ENCODE measurements at places on chromosomes 11 and 22.

GRCh38 chr11:8776209-8776608 lies 93.6 kb downstream of the RPL27A start:
- DNase-seq, result no peak

- DNase-seq, result no peak
Observed at GRCh38 chr22:26318975-26319374, 110.1 kb upstream of the ASPHD2 start.

DNA sequence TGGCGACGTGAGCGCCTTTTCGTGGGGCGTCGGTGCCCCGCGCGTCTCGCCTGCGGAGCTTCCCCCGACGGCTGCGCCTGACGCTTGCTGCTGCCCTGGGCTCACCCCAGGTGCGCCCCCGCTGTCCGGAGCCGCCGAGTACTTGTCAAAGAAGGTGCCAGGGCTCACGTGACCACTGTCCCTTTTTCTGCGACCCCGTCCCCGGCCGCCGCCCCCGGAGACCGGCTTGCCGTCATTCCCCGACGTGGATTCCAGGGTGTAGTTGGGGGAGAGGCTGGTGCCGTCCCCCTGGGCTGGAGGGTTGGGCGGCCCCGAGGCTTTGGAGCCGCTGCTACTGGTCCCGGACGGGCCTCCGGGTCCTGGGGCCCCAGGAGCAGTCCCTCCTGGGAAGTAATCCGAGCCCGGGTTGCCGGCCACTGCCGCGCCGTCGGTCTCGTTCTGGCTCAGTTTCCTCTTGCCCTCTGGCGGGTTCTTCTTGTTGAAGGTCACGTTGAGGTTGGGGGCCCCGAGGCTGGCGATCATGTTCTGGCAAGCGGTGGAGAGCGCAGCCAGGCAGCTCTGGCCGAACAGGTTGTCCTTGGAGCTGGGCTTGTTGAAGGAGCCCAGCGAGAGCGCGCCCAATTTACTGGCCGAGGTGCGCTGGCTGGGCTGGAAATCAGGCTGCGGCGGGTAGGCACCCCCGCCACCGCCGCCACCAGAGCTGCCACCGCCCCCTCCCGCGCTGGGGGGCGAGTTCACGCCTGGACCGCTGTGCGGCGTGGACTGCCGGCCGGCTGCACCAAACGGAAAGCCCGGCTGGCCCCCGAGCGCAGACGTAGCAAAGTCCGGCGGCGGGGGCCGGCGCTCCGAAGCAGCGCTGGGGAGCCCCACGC lies 3.8 kb downstream of the MN1 start:
- DNase-seq, result no peak

DNA sequence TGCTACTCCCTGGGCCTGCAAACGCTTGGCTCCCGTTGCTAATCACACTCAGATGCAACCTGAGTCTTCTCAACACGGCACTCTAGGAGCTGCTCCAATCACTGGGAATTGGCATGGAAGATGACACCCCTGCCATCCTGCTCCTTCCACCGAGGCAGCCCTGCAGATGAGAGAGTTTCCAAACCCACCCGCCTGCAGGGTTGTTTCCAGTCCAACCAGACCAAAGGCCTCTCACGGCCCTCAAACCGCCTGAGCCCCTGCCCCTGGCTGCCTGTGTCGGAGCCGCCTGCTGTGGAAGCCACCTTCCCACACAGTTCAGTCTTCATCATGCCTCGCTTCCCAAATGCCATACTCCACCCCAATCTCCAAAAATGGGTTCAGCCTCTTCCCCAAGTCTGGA lies 36.8 kb upstream of the TP53I11 start:
- DNase-seq, result no peak

DNA sequence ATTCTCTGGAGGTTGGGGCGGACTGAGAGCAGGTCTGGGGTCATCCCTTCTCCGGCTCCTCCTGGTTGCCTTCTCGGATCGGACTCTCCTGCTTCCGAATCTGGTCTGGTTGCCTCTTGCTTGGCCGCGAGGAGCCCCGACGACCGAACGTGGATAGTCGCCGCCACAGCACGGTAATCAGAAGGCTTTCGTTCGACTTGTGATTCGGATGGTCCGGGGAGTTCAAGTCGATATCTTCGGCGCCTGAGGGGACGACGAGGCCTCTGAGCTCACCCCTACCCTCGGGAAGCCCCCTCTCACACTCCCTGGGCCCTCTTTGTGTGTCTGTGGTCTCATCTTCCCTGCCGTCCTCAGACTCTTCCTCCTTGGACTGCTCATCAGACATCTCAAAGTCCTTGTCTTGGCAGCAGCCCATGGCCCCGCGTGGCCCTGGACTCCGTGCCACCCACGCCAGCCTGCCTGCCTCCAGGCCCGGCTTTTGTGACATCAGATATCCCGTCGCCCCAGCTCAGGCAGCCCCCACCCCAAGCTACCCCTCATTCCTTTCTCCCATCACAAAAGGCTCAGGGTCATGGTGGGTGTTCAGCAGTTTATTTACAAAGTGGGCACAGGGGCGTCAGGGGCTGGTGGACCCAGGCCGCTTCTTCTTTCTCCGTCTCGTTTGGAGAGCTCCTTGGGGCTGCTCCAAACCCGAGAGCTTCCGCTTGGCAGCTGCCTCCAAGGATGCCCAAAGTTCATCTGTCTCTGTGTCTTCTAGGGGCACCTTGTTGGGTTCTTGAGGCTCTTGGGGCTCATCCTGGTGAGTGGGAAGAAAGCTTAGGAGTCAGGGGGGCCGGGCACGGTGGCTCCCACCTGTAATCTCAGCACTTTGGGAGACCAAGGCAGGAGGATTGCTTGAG lies at the start of gene TEX54:
TSS of gene TEX54 (minus strand) at position 506 of the 899 bp plus-strand sequence.
- DNase-seq, result peak; percentile 37

DNA sequence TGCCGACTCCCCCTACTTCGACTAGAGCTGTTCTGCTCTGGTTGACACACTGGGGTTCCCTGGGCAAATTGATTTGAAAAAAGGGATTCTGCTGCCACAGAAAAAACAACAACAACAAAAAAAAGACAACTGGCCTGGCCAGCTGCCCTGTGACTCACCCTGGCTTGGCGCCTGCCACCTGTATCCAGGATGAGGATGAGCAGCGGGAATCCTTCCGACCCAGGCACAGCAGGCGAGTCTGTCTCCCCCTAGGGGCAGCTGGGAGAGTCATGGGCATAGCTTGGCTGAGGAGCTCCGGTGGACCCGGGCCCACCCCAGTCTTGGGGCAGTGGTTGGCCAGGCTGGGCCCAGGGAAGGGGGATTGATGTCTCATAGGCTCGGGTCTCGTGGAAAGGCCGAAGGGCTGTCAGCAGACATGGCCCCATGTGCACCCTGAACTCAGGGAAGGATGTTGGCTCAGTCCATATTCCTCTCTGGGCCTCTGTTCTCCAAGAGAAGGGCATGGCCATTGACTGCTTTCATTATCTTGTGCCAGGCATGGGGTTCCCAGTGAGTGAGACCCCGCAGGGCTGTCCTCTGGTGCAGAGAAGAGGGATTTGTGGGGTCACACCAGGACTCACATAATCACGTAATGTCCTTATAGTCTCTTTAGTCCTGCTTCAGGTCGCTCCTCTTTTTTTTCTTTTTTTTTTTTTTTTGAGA lies 10.4 kb upstream of the SUN2 start:
- peak; percentile 38 for DNase-seq

DNA sequence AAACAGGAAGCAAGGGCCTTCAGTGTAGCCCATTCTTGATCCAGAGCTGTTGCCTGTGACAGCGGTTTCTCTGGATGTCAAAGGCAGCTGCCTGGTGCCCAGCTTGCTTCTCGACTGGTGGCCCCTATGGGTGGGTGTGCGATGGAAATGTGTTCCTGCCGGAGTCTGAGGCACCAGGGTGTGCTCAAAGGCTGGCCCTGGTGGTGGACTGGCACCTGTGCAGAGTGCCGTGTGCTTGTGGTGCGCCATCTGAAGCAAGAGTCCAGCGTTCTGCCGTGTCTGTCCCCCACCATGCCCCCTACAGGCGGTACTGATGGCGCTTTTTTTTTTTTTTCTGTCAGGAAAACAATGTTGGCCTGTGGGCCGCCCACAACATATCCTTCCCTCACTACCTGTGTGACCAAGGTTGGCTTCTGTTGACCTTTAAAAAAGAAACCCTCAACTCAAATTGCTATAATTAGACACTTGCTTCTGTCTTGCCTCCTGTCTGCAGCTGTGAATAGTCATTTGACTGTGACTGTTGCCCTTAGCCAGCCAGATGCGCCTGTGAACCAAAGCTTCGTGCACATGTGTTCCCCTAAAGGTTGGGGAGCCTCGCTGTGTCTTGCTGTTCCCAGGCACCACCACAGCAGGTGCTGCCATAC lies 4.7 kb upstream of the RANBP1 start:
- peak; percentile 5 for DNase-seq
